Activated CD8-positive, alpha-beta memory T cell treated with anti-CD3 and anti-CD28 coated beads for 1 hour (primary cell): ENCODE measurements at places on chromosomes 13 and 19.

DNA sequence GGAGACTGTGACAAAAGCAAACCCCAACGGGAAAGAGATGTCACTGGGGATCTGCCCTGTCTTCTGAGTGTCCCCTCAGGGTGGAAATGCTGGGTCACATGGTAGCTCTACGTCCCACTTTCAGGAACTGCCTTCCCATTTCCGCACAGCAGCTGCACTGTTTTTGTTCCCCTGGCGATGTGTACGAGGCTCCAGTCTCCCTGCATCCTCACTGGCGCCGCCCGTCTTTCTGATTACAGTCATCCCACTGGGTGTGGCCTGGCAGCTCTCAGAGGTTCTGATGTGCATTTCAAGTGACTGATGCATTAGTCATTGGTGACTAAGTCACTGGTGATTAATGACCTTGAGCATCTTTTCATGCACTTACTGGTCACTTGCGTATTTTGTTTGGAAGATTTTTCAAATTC, 21.2 kb downstream of the PCID2 start:
- DNase-seq, result no peak

GRCh38 chr19:42189133-42189532, 28.3 kb downstream of the DEDD2 start:
- DNase-seq, result no peak

GRCh38 chr19:51668216-51668615, 21.6 kb upstream of the SIGLEC14 start:
- no peak for DNase-seq

DNA sequence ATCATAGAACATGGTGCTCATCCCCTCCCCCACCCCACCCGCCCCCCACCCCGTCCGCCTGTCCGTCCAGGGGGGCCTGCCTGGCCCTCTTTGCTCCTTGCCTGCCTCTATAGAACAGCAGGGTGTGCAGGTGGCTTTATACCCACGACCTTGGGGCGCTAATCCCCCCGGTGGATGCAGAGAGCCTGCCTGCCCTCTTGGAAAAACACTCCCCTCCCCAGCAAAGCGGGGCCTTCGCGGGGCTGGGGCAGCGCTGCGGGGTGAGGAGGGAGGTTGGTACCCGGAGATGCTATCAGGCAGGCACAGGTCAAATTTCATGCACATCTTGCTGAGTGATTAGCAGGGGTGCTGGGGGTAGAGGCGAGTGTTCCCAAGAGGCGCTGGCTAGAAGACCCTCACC, 21.9 kb downstream of the RFX1 start:
- DNase-seq, result no peak

DNA sequence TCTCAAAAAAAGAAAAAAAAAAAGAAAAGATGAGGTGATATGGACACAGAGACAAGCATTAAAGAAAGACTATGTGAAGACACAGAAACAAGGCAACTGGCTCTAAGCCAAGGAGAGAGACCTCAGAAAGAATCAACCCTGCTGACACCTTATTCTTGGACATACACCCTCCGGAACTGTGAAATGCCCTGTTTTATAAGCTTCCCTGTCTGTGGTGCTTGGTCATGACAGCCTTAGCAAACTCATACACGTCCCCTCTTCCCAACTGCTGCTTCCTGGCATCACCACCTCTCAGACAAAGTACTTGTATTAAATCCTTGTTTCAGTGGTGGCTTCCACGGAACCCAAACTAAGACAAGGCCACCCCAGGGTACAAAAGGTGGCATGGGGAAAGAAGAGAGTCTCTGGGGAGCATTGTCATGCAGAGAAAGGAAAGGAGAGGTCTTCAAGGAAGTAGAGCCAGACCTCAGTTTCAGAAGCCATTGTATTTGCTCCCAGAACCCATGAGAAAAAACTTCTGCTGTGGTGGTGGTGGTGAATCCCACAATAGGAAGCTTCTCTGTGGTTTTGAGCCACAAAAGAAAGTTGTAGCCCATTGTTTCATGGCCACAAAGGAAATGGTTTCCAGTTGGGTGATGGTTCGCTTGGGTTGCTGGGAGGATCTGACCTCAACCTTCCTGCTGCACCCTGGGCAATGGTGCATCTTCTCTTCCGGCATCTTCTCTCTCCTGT, 16.3 kb upstream of the TSPAN16 start:
- DNase-seq, result no peak

DNA sequence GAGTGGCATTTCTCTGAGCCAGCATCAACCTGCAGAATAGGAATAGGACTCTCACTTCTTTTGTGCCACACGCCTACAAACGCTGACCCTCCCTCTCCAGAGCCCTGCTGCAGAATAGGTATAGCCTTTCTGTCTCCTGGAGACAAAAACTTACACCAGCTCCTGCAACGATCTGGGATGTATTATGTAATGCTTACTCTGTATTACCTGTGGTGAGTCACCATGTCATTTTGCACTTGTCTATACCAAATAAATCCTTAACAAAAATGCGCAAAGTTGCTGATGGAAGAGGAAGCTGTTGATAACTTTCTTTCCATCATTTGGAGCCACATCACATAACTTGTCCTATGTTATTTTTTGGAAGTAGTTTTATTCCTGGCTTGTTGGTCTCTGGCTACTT, 155.8 kb upstream of the FNDC3A start:
- no peak for DNase-seq

GRCh38 chr13:44277459-44277858, 96.2 kb upstream of the SERP2 start:
- DNase-seq, result no peak

DNA sequence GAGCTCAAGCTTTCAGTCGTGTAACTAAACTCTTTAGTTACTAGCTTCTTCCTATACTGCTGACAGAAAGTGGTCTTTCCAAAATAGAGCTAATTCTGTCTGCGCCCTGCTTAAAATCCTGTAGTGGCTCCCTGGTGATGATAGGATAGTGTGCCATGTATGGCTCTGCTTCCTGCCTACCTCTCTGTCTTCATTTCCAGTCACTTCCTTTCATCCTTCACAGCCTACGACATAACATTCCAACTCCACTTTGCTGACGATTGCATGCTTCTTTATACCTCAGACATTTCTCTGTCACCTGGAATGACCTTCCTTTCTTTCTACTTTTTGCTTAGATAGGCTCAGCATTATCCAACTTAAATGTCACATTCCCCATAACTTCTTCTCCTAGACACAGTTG, 190.8 kb downstream of the MAB21L1 start:
- DNase-seq, result no peak

- no peak for DNase-seq
Measured at GRCh38 chr19:31312009-31312676, 37.1 kb downstream of the TSHZ3 start.

GRCh38 chr19:2166741-2167738, 3.3 kb downstream of the DOT1L start:
- DNase-seq, result no peak
